ENCODE measurements at places on chromosomes 12 and 14.
A peak's percentile ranks its signal among the peaks of the same experiment; 100 is the strongest.

DNA sequence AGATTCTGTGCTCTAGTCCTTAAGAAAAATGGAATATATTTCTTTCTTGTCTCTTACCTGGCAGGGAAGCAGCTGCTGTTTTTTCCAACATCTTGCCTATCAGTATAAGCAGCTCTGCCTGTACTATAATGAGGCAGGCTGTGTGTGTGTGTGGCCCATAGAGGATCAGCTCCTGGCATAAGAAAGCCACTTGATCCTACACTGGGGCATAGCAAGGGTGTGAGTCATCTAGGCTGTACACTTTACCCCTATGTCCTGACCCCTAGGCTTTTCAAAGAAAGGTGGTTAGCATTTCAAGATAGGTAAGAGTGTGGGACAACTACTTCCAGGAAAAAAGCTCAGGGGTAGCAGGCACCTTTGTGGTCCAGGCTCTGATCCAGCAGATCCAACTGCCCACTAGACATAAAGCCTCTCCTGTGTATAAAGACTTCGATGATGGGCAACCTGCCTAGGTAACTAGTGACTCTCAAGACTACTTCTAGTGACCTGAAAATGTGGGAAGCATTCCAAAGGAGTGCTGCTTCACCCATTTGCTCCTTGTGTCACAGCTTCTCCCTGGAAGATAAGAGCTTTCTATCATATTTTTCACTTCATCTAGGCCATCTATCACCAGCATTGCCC is 4.9 kb upstream of the SENP1 start:
- no peak for DNase-seq

DNA sequence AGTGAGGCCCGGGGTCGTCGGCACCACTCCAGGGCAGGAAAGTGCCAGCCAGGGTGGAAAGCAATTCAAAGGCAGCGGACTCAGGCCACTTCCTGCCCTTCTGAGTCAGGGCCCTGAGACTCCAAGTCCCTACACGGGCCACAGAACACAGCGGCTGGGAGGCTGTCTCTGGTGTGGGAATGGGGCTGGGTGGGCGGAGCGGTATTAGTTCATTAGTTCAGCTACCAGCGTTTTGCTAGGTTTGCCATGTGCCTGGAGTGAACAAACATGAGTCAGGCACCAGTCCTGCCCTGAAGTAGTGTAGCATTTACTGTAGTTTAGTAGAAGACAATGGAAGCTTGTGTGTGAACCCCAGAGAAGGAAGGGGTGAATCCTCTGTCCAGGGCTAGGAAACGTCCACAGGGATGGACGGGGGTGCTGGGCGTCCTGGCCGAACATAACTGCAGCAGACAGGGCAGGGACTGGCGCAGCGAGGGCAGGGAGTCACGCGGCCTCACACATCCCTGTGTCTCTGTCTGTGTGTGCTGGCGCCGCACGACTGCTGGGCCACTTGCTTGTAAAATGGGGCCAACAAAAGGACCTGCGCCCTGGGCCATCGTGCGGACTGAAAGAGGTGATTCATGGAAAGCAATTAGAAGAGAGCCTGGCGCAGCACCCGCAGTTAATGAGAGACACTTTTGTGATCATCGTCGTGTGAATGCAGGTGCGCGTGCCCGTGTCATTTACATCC is 186.4 kb upstream of the PRMT8 start:
- DNase-seq = no peak

- peak; percentile 29 for DNase-seq
Observed at GRCh38 chr12:65632131-65632855, 192.0 kb upstream of the HMGA2 start.

- peak; percentile 43 for DNase-seq
Observed at GRCh38 chr14:99971941-99972747, 93.1 kb upstream of the EVL start.

DNA sequence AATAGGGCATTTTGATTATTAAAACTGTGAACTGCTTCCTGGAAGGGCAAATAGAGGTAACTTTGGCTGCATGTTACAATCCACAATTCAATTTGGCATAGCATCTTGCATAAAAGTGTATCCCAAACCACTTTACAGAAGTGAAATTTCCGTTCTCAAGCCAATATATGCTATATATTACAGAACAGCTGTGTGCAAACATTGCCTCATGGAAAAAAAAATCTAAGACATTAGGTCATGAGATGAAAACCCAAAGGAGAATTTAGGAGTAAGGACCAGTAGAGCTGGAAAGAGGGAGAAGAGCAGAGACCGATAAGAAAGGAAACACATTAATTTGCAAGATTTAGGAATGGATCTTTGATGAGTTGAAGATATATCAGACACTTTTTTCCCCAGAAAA is 239.2 kb downstream of the PAX9 start:
- DNase-seq = no peak

DNA sequence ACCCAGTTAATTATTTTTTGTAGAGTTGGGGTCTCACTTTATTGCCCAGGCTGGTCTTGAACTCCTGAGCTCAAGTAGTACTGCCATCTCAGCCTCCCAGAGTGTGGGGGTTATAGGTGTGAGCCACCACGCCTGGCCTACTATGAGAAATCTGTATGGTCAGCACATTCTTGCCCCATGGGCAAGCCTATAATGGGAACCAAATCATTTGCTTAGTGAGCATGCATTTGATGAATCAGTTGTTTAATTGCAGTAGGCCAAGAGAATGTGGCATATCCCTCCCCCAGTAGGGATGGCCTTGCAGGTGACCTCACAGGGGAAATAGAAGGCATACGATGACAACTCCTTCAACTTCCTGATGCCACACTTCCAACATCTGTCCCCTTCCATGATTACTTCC is 122.7 kb downstream of the DIP2B start:
- no peak for DNase-seq
